Renal pelvis (tissue), 12 donors: ENCODE measurements at places on chromosomes 3 and 15.
A peak's percentile ranks its signal among the peaks of the same experiment; 100 is the strongest.

DNA sequence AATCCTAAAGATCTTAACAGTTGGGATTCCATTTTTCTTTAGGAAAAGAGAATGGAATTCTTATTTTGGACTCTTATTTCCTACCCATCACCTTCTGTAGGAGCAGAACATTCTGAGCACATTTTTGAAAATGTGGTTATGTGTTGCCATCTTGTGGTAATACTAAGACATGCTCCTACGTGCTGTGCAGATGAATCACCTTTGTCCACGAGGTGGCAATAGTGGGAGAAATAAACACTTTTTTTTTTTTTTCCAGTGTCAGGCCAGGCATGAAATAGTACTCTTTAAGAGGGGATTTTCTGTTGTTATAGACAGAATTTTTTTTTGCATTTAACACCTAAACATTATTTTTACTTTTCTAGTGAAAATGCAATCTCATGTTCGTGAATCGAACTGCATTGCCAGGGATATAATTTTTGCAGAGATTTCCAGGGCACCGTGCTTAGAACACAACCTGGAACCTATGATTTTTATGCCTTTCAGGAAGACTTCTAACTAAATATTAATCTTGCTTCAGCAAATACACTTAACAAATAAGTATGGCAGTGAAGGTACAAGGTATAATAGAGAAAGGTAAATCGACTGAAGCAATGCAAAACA is 196.6 kb downstream of the GAP43 start:
- peak; percentile 85 for DNase-seq

GRCh38 chr3:115932807-115933206 is 309.5 kb downstream of the GAP43 start:
- DNase-seq: no peak

GRCh38 chr3:138051947-138052802 is 42.2 kb downstream of the CLDN18 start:
- DNase-seq: peak; percentile 40

DNA sequence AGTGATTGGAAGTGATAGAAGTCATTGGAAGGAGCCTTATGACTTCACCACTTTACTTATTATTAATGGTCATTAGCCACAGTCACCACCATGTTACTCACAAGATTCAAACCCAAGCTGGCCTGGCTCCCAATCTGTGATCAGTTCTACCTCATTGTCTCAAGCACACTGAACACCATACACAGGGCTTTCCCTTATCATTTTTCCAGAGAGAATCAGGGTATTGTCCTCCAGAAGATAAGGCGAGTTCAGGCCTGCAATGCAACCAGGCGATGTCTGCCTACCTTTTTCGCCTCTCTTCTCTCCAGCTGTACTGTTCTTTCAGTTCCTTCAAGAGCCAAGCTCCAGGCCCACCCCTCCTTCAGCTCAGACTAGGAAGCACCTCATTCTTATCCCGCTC is 24.9 kb downstream of the EMC7 start:
- DNase-seq: no peak

GRCh38 chr3:115245438-115245837 is 98.3 kb upstream of the ZBTB20 start:
- no peak for DNase-seq

- no peak for DNase-seq
These were observed 210.8 kb downstream of the CHST2 start for GRCh38 chr3:143330296-143330868.

DNA sequence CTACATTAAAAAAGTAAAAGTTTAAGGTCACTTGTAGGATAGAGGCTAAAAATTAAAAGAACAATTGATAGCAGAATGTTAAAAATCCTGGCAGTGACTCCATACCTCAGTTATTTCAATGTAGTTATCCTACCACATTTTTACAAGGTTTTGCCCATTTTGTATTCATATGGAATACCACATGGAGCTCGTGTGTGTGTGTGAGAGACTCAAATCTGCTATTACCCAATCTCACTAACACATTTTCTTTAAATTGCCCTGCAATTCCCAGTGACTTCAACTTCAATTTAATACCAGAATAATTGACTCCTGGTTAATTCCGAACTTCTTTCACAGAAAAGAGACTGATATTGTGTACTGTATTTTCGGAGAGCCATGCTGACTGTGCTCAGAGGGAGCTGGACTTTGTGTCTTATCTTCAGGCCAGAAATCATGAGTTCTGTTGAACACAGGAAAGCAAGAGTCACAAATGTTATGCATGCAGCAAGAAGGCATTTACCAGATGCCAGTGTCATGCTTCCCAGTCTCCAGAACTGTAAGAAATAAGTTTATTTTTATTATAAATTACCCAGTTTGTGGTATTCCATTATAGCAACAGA is 529.0 kb upstream of the NECTIN3 start:
- DNase-seq: no peak

DNA sequence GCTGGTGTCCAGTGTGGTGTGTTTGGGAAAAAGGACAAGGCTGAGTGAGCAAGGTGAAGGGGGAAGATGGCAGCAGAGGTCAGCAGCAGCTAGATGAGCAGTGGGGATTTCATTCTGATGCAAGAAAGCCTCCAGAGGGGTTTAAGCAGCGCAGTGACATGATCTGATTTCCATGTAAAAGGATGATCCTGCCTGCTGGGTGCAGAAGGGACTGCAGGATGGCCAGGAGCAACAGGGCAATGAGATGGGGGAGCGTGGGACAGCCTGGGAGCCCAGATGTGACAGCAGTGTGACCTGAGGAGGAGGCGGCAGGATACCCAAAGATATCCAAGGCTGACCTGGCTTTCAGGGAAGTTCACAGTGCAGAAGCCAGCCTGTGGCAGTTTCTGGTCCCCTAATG is 6.1 kb downstream of the WNT7A start:
- DNase-seq: no peak

DNA sequence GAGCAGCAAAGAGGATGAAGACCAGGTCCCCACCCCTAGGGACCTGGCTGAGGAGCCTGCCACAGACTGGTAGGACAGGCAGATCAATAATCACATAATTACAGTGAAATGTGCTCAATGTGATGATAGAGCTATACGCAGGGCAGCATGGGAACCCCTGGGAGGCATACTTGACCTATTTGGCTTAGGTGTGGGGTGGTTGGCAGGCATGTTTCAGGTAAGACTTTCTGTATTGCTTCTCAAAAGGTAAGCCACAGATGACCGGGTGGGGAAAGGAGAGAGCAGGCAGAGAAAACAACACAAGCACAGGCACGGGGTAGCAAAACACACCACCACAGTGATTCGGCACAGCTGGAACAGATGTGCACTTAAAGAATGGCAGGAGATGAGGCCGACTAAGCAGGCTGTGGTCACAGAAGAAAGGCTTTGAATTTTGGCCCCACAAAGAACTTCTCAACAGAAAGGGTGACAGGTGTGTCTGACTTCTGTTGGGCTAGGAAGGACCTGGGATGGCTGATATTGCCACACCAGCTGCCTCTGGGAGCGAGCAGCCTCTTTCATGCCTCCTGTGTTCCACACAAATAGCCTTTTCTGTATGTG is 64.1 kb downstream of the ABCC5 start:
- DNase-seq: no peak

GRCh38 chr15:69131362-69132220 is 28.8 kb upstream of the GLCE start:
- no peak for DNase-seq
